ENCODE measurements at places on chromosomes 6 and 20.
A peak's percentile ranks its signal among the peaks of the same experiment; 100 is the strongest.

- DNase-seq, result no peak
Observed at GRCh38 chr20:57256205-57256604, 10.2 kb downstream of the BMP7 start.

DNA sequence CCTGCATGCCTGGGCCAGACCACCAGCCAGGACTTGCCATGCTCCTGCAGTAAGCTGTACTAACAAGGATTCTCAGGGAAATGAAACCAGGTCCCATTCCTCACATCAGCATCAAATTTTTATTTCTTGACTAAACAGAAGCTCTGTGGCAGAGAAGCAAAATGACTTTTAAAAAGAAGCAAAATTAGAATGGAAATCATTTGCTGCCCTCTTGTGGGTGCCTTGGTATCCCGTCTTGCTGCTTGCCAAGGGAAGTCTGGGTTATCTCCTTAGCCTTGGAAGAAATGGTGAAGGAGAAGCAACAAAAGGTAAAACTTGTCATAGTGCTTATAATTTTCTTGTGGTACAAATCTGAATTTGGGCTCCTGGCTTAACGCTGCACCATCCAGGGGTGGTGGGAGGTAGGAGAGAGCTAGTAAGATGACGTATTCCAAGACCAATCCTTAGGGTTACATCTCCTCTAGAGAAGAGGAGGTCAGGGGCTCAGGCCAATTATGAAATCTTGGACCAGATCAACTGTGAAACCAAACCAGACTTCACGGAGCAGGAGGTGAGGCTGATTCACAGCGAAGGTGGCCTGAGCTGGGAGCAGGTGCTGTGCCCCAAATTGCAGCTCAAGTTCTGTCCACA is 107.5 kb downstream of the FAXC start:
- DNase-seq, result peak; percentile 27

DNA sequence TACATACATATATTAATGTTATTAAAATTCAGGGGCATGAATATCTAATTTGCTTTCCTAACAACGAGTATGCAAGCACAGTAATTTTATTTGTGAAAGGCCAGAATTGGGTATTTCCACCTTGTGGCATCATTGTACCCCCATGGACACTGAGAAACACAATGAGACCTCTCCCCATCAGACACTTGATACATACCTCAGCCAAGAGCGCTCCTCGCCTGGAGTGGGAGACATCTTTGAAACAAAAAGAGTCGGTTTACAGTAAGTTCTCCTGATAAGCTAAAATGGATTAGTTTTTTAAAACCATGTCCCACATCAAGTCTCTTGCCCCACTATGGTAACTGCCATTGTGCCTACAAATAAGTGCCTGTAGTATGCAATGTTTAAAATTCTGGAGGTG is 2.1 kb downstream of the CNR1 start:
- no peak for DNase-seq

GRCh38 chr20:17568972-17569521 is 828 bp upstream of the DSTN start:
- DNase-seq, result peak; percentile 6

GRCh38 chr20:469746-470490 is 7.6 kb upstream of the TBC1D20 start:
- DNase-seq, result no peak

DNA sequence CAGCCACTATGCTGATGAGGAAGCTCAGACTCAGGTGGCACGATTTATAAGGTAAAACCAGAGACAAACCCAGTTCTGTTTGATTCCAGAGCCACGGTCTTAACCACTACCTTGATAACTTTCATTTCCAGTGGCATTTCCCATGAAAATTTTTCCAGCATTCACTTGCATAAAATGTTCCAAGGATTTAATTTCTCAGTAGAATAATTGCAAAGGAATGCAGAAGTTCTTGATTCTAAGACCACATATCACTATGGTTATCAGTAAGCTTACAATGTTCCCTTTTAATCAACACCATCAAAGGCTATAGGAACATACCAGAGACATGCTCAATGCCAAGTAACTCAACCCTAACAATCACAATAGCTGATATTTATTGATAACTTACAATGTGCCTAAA is 306.0 kb upstream of the HS3ST5 start:
- no peak for DNase-seq

DNA sequence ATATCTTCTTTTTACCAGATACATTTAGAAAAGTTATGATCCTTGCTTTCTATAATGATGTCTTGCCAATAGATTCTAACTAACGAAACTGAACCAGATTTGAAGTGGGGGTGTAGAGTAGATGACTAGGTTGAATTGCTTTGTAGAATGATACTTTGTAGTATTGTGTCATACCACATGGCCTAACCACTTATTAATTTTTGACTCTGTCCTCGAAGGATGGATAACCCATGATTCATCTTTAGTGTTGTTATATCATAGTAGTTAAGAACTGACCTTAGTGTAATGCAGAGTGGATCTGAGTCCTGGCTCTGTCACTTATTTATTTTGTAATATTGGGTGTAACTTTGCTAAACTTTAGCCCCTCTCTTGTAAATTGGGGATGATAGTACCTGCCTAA is 4.5 kb downstream of the PHF3 start:
- DNase-seq, result no peak

DNA sequence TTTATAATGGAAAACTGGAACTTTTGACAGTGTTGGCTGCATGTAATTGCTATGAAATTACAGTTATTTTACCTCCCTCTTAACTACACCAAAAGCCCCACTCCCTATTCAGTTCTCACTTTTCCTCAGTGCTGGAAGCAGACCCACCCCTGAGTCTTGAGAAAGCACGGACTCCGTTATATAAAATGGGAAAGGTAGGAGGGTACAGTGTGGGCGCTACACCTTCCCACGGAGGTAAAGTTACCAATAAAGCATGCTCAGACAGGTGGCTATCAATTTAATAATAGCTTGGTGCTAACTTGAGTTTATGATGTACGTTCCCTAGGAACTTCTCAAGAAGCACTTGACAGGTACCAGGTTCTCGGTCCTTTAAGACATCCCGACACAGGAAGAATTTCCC is 59.0 kb downstream of the CLIC5 start:
- DNase-seq, result no peak

- DNase-seq, result peak; percentile 58
Observed at GRCh38 chr20:61447952-61448351, 195.9 kb downstream of the CDH4 start.

DNA sequence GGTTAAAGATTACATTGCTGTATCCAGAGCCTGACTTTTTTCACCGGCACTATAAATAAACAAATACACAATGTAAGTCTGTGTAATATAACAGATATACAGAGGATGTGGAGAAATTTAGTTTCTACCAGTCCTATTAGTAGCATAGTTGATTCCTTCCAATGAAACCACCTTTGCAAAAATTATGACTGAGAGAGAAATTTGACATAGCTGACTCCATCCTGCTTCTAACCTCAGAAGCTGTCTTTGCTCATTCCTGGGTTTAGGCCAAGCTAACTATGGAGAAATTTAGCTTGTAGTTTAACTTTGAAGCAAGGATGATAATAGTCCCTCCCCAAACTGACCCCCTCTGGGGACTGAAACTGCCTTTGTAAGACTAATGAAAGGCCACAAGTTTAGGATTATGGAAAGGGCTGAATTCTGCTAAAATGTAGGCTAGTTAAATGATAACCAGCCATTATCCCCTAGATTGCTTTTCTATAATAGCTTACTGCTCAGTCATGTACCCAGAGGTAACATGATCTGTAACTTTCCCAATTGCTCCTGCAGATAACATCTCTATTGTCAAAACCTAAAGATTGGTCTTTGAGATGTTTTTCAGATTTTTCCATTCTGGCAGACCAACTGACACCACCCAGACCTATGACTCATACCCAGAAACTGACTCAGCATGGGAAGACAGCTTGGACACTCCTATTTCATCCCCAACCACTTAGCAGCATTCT is 172.8 kb upstream of the ARG1 start:
- DNase-seq, result no peak

GRCh38 chr6:127514773-127515227 is 4.3 kb downstream of the MTCL3 start:
- DNase-seq, result peak; percentile 38

DNA sequence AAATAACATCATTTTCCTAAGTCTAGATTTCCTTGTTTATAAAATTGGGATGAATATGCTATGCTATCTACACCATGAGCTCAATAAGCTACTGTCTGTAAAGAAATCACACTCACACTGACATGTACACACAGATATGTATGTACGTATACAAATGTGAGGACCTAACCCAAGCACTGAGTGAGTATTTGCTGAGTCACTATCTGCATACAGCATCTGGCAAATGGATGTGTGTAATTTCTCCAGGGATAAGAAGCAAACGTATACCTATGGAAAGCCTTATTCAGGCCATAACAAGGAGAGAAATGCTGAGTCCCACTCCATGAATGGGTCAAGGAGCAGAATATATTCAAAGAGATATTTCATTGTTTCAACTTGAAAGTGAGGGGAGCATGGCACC is 153.9 kb downstream of the LPA start:
- DNase-seq, result no peak

DNA sequence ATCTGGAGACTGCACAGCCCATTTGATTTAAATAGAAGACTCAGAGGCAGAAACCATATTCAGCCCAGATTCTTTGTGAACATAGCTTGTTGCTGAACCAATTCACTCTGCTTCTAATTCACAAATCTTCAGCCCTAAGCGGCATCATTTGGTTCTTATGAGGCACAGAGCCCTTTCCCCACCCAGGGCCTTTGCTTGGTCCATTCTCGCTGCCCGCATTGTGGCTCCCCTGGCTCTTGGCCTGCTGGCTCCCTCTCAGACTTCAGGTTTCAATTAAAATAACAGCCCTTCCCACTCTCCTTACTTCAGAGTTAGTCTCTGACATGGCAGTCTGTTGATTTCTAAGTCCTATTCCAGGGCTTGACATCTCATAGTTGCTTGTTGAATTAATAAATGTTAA is 9.4 kb upstream of the TMEM14A start:
- no peak for DNase-seq

DNA sequence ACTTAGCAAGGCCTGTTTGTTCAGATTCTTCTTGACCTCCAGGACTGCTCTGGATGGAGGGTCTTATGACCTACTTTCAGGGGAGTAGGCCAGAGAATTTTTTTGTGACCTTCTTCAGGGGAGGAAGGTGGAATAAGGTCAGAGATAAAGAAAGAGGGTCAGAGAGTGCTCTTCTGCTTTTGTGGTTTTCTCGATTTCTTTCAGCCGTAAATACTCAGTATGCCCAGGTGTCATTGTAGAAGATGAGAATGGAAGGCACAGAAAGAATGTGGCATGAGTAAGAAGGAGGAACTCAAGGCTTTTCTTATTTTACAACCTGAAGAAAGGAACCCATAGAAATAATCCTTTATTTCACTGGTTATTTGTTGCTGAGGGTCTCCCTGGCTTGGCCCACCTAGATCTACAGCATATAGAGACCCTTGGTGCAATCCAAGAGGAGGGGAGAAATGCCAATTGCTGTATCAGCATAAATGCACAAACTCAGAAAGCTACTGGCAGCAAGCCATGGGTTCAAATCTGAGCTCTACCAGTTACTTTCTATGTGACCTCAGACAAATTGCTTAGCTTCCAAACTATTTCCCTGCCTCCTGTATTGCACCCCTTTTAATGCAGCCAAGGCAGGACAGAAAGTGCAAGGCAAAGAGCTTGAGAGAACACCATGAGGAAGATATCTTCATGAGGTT is 68.0 kb downstream of the OLIG3 start:
- no peak for DNase-seq

DNA sequence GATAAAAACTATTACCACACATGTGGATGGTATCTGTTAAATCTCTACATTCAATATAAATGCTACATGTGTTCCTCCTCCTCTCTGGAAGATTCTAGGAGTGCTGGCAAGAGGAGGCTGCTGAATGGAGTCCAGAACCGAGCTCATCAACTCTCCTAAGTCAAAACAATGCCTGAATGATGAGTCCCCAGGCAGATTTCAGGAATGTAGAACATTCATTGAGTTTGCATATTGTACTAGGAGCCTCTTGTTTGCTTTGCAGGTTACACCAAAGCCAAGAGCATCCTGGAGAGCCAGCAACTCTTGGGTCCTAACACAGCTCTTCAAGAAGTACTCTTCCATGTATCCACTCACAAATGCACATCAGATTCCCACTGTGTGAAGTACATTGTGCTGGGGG is 117.6 kb upstream of the UST start:
- DNase-seq, result no peak

- no peak for DNase-seq
Observed at GRCh38 chr20:11970243-11970836, 52.6 kb downstream of the BTBD3 start.
